A172 (cell line): ENCODE measurements at places on chromosomes 7 and 10.
A peak's percentile ranks its signal among the peaks of the same experiment; 100 is the strongest.

DNA sequence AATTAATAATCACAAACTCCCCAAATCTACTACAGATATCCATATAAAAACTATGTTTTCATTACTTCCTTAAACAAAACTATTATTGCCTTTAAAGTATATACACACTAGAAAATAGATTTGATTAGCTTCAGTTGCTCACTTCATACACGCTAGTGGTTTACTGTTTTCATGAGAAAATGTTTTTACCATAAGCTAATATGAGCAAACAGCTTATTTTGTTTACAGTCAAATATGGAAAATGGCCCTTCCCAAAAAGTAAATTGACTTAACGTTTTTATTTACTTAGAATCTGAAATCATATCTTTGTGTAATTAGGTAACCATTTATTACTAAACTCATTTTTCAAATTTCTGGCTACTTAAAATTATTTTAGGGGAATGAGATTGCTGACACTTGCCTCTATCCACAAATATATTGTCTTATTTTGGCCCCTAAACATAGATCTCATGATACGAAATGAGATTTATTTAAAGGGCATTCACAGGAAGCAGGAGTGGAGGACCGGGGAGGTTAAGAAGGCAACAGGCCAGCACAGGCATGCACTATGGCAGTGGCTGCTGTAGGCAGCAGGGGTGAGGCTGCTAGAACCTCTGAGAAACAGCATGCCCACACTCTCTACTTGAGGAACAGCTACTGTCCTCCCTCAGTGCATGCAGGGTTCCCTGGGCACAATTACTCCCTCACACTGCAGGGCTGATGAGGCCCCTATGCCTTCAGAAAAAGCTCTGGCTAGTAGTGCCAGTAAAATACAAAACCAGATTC is 29.6 kb upstream of the SOSTDC1 start:
- no peak for DNase-seq

DNA sequence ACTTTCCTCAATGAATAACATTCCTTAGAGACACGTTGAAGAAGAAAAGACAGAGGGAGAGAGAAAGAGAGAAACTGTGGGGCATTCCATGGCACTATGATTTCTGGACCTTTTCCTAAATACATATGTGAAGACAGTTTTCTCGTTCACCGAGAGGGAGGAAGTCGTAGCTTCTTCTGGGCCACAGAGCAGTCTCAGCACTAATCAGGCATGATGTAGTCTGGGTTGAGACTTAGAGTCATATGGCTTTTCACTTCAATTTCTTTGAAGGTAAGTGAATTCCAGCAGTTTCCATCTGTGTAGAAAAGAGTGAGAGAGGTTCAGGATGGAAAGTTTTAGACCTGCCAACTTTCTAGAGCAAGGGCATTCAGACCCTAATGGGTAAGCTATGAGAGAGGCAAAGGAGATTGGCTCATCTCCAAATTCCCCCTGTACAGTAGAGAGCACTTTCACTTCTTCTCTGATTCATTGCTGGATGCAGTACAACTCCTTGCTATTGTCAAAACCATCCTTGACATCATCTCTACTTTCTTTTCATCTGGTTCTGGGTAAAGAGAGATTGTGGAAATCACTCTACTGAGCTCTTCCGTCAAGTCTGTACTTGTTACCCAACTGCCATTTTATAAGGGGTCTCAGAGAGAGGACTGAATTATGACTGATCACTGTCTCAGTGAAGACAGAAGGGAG is 31.5 kb upstream of the OR9A4 start:
- DNase-seq, result no peak

DNA sequence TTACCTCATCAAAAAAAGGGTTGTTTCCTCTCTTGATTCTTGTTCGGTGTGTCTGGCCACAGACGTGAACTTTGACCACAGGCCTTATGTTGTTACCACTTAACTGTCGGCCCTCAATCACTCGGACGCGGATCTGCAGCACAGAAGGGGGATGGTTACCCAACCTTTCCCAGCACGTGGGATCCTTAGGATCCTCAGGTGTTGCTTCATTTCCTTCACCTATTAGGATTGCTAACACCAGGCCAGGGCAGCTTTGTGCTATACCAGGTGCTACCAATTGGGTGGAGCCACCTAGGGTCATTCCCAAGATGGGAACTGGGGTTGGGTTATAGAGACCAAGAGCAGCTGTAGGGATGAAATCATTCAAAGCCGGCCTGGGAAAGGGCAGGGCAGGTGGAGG is 73.4 kb downstream of the MYOF start:
- DNase-seq, result no peak

DNA sequence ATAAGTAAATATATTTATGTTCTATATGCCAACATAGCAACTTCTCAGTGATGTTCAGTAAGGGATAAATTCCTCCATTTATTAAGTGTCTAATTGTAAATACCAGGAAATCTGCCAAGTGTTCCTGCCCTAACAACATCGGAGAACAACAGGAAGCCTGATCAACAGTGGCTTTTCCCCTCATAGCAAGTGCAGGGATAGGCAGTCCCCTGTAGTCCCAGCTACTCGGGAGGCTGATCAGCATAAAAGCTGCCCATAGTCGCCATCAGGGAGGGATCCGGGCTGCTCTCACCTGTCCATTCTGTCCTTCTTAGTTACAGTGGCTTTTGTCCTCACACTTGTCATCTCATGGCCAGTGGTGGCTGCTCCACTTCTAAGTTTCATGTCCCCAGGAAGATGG is 141.3 kb downstream of the IDE start:
- DNase-seq, result no peak

DNA sequence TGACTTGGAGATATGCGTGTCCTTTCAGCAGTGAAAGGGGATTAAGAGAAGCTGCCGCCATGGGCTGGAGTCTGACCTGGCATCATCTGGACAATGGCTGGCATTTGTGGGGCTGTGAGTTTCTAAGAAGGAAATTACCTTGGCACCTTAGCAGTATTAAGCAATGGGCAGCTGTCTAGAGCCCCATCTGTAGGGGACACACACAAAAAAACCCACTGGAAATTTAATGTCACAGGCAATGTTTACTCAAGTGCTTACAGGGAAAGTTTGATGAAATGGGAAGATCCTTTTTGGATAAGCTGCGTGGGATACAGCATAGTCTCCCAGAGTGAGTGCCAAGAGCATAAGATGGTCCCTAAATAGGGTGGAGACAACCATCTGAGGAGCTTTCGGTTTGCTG is 25.0 kb downstream of the ADRA2A start:
- DNase-seq, result no peak

DNA sequence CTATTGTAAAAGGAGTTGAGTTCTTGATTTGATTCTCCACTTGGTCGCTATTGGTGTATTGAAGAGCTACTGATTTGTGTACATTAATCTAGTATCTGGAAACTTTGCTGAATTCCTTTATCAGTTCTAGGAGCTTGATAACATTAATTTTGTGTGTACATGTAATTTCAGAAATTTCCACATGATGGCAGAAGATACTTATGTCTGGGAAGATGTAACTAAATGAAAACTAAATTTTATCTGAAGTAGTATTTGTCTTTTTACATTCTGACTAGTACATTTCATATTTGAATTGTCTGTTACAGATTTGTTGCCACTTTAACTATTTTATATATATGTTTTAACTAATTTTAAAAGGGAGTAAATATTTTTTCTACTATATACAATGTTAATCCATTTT is 27.6 kb downstream of the SDHAF3 start:
- DNase-seq, result peak; percentile 25

DNA sequence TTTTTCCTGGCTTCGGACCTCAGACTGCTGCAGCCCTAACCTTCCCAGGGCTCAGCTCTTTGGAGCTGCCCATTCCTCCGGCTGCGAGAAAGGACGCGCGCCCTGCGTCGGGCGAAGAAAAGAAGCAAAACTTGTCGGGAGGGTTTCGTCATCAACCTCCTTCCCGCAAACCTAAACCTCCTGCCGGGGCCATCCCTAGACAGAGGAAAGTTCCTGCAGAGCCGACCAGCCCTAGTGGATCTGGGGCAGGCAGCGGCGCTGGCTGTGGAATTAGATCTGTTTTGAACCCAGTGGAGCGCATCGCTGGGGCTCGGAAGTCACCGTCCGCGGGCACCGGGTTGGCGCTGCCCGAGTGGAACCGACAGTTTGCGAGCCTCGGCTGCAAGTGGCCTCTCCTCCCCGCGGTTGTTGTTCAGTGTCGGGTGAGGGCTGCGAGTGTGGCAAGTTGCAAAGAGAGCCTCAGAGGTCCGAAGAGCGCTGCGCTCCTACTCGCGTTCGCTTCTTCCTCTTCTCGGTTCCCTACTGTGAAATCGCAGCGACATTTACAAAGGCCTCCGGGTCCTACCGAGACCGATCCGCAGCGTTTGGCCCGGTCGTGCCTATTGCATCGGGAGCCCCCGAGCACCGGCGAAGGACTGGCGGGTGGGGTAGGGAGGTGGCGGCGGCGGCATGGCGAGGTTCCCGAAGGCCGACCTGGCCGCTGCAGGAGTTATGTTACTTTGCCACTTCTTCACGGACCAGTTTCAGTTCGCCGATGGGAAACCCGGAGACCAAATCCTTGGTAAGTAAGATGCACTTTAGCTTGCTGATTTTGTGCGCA is at the start of gene PLXDC2:
PLXDC2 (plus strand) TSS at position 22 of the 820 bp plus-strand sequence.
- DNase-seq, result peak; percentile 35
